ENCODE measurements at places on chromosomes 3 and 15.

DNA sequence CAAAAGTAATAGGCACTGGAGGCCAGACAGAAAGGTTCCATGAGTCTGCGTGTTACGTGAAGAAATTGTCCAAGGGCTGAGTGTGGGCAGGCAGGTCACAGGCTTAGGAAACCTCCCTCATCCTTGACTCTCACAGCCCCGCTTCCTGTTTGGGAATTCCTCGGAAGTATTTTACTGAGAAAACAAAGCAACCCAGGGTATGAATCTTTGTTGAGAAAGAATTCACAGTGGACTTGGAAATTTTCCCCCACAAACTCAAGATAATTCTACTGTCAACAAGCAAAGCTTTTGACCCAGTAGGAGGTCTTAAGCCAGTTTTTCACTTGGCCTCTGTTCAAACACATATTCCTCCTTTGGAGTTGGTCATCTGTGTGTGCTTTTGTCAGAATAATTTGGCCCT, 377.1 kb upstream of the TPM1 start:
- peak; percentile 10 for DNase-seq

DNA sequence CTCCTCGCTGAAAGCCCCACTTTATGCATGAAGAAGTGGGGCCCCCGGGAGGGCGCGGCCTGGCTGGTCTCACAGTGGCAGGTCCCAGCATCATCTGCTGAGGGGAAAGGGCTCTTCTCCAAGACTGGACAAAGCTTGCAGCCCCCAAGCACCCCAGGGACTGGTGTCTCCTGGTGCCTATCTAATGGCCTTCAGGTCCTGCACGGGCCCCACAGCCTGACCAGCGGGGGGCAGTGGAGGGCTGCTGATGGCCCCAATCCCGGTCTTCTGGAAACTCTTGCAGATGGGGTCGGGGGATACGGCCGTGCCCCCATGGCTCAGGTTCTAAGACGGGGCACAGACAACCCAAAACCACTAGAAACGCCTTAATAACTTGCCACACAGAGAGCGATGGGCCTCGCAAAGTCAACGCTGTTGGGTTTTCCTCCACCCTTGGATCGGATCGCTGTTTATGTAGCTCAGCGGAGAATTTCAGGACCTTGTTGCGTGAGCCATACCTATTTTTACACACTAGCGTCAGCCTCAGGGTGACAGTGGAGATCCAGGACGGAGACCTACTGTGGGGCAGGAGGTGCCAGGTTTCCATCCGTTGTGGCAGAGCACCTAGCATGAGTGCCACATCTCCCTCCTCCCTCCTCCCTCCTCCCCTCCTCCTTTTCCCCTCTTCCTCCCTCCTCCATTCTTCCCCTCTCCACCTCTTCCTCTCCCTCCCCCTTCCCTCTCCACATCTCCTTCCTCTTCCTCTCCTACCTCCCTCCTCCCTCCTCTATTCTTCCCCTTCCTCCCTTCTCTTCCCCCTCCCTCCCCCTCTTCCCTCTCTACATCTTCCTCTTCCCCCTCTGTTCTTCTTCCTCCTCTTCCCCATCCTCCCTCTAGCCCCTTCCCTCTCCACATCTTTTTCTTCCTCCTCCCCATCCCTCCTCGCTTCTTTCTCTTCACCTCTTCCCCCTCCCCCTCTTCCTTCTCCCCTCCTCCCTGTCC, 79.3 kb upstream of the ALDH1L1 start:
- peak; percentile 34 for DNase-seq

GRCh38 chr3:2711081-2711480, 399.1 kb downstream of the IL5RA start:
- no peak for DNase-seq

GRCh38 chr3:196757876-196758739, 18.5 kb downstream of the PAK2 start:
- peak; percentile 63 for DNase-seq

- no peak for DNase-seq
Observed at GRCh38 chr3:124478830-124479229, 251.4 kb upstream of the UMPS start.

- DNase-seq, result no peak
Observed at GRCh38 chr3:13047296-13048165, 25.7 kb downstream of the IQSEC1 start.

DNA sequence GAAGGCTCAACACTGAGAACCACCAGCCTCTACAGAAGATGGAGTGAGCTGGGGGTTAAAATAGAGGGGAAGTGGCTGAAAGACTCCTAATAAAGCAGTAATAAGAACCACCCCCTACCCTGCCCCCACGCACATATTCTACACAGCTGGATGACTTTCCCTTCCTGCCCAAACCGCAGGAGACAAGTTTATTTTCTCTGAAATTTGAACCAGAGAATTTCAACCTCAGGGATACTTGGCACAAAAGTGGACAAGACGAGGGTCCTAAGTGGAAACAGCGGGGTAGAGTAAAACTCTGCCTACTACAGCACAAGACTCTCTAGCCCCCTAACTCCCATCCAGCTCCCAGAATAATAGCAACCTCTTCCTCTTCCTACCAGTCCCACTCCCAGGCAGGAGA, 28.4 kb downstream of the USF3 start:
- DNase-seq, result no peak

DNA sequence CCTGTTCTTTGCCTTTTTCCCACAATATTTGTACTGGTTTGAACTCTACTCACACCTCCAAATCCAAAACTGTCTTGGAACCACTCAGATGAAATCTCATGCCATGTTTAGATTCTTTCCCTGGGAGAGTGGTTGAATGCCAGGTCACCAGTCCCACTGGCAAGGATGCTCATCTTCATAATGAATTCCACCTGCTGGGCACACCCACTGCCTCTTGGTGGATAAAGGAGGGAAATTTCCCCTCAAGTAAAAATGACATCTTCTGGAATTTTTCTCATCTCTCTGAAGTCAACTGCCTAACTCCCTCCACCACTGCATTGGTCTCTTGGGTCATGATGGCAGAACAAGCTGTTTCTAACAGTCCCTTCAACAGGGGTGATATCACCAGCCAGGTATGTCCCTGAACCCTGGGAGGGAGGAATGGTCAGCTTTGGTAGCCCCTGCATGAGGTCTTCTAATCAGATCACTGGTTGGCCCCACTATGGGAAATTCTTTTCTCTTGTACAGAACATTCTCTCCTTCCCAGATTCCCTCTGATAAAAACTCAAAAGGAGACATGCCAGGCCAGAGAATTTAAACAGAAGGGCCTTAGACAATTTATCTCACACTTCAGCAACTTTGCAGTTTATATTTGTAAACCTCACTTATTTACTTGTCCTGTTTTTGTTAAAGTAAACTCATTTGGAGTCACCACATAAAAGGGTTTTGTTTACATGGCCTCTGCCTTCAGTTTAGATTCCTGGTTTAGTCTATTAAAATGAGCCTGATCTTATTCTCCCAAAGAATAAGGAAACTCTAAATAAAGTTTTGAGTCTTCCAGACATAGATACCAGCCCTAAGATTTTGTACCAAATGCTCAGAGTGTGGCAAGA, 143.4 kb downstream of the WNT5A start:
- no peak for DNase-seq

DNA sequence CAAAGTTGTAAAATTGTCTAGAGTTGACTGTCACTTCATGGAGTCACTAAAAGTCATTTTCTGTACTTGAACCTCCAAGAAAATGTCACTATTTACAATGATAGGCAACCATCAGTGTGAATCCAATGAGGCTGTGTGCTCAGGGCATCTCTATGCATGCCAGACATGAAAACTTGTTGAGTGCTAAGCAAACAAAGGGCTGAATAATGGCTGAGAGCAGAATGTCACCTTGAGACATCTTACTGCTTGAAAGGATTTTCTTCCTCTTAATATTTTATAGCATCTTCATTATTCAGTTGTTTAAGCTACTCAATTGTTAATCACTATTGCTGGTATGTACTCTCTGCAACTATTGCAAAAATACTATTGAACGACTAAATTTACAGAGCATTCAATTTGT, 184.7 kb downstream of the PLCH1 start:
- no peak for DNase-seq

GRCh38 chr3:138941259-138941885, 5.6 kb downstream of the FOXL2 start:
- no peak for DNase-seq

DNA sequence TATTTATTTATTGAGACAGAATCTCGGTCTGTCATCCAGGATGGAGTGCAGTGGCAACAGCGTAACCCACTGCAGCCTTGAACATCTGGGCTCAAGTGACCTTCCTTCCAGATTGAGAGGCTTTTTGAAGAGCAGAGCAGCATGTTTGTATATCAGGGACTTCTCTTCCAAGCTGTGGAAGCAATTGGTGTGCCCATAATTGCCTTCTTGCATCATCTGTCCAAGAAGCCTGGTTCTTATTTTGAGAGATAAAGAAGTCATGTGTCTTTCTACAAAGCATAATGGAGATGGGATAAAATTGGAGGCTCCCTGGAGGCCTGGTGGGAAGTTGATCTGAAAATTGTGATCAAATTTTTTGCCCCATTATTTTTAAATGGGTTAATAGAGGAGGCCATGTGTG, 183.8 kb upstream of the MCTP2 start:
- DNase-seq, result no peak

GRCh38 chr3:13282986-13283876, 136.9 kb downstream of the NUP210 start:
- no peak for DNase-seq

All from HTR-8/SVneo (cell line).